T47D (cell line): ENCODE measurements at places on chromosomes 5 and 9.

DNA sequence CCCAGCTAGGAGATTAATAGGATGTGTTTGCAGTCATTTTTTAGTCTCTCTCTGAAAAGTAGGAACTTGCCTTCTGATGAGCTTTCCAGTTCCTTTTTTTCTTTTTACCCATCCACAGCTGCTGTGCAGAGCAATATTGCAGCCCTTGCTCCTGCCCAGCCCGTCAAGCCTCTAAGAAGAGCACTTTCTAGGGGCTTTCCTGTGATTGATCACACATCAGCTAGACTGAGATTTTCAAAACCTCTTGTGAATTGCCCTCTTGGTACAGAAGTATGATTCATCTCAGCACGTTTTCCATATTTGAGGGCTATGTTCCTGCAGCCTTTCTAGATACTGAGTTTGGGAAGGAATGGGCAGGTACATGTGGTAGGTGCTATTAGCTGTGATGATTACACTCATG is 93.9 kb downstream of the GALNT10 start:
- no peak for DNase-seq

- no peak for DNase-seq
Observed at GRCh38 chr9:84212246-84212645, 128.3 kb downstream of the SLC28A3 start.

- DNase-seq = no peak
Observed at GRCh38 chr5:98769210-98769958, 4.1 kb upstream of the RGMB start.

DNA sequence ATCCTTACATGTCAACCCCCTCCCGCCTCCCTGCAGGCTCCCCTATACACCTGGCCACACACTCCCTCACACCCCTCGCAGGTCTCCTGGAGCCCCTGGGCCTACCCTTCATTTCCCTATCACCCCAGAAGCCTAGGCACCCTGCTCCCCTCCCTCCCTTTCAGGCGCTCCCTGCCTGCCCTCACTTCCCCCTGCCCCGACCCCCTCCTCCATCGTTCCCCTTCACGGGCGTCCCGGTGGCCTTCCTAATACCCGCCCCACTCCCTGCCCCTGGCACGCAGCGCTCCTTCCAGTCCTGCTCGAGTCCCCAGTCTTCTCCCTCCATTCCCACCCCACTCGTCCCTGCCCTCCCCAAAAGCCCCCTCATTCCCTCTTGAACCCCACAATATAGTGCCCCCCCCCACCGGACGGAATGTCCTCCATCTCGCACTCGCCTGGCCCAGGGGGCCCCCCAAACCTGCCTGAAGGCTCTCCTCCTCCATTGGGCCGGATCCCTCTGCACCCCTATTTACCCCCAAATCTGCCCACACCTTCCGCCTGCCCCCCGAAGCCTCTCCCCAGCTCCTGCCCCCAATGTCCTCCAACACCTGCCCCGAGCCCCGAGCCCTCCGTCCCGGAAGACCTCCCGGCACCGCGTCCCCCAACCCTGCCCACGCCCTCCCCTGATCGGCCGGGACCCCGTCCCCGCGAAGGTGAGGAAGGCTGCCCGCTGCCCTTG is 746 bp downstream of the STRBP start:
- DNase-seq = no peak

- no peak for DNase-seq
Observed at GRCh38 chr5:108900668-108901067, 153.0 kb downstream of the FER start.

GRCh38 chr5:145129797-145130196 is 705.3 kb downstream of the PRELID2 start:
- DNase-seq = no peak

DNA sequence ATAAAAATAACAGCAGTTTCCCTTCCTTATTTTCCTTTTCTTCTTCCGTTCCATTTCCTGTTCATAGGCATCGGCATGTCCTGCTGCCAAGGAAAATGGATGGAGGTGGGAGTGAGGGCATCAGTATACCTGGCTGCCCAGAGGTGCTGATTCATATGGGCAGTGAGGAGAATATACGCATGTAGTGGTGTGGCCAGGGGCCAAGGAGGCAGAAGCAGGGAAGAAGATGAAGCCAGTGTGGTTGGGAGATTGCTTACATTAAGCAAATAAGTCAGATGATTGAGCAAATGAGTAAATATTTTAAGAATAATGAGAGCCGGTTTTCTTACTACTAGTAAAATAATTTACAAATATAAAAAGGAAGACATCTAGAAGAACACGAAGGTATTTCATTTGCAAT is 344.9 kb upstream of the PAPPA start:
- no peak for DNase-seq

DNA sequence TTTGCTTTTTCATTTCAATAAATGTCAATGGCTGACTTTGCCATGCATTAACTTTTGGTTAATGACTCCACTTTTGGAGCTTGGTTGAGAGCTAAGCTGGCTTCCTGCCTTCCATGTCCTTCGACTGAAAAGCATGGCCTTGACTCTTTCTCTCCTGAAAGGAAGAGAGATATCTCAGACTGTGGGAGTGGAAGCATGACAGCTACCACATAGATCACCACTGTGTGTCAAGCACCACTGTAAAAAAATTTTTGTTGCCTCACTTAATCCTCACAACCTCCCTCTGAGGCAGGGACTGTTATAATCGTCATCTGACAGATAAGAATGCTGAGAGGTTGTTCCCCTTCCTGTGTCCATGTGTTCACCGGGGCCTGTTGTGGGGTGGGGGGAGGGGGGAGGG is 184.8 kb downstream of the RORB start:
- DNase-seq = no peak

DNA sequence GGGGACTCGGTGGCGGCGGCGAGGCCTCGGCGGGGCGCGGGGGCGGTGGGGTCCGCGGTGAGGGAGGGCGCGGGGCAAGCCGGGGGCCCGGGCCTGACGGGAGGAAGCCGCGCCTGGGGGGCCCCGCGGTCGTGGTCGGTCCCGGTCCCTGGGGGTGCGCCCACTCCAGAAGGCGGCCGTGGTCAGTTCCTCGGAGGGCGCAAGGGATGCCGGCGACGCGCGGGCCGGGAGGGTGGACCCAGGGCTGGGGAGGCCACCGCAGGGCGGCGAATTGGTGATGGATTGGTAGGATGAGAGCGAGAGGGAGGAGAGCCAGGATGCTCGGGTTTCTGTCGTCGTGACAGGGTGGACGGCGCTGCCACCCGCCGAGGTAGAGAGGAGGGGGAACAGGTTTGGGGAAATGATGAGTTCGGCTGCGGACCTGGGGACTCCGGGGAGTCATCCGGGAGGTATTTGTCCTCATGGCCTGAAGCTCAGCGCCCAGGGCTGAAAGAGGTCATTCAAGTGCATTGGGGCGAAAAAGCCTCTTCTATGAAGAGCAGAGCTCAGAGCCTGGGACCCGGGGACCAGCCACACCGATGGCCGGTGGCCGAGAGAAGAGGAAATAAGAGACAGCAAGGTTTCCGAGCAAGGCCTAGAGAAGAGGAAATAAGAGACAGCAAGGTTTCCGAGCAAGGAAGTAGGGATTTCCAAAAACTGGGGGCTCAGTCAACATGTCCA is 557 bp downstream of the GNG10 start:
- DNase-seq = peak; percentile 53

DNA sequence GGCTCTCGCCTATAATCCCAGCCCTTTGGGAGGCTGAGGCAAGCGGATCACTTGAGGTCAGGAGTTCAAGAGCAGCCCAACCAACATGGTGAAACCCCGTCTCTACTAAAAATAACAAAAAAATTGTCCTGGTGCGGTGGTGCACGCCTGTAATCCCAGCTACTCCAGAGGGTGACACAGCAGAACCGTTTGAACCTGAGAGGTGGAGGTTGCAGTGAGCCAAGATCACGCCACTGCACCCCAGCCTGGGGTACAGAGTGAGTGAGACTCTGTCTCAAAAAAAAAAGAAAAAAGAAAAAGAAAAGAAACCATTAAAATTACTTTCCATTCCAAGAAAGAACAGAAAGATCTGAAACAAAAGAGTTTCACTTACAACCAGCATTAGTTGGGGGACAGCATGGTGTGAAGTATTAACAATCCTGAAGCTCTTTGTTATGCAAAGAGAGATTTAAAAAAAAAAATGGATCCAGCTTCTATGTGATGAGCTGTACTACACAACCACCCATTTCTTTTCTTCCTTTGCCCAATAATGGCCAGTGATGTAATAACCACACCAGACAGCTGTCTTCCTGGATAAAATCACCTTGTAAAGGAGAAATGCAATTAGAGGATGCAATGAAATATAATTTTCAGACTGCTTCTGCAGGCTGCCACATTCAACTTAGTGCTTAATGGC is 76.9 kb downstream of the MED27 start:
- DNase-seq = no peak

DNA sequence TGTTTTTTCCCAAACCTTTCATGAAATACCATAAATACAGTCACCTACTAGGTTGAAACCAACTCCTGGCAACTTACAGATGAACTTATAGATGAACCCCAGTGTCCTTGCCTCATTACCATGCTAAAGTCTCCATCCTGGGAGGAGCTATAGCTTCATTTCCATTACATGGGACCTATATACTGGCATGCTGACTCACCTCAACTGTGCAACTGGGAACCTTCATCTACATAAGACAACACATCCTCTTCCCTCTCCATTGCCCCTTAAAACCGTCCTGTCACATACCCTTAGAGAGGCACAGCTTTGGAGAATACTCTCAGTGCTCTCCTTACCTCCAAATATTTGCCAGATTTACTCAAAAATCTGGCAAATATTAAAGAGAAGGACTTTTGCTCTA is 638.3 kb downstream of the HTR1A start:
- no peak for DNase-seq

DNA sequence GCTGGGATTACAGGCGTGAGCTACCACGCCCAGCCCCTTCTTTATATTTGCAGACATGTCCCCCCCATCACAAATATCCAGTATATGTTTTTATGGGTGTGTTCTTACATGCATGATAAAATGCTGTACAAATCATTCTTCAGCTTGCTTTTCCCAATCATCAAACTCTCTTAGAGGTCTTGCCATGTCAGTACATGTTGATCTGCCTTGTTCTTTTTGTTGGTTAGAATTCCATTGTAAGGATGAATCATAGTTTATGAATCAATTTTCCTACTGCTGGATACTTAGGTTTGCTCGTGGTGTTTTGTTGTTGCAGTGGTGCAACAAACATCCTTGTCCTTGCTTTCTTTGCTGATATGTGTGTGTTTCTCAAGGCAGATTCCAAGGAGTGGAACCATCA is 79.9 kb upstream of the NEURL1B start:
- no peak for DNase-seq

- no peak for DNase-seq
Observed at GRCh38 chr5:107289030-107289714, 381.6 kb downstream of the EFNA5 start.

DNA sequence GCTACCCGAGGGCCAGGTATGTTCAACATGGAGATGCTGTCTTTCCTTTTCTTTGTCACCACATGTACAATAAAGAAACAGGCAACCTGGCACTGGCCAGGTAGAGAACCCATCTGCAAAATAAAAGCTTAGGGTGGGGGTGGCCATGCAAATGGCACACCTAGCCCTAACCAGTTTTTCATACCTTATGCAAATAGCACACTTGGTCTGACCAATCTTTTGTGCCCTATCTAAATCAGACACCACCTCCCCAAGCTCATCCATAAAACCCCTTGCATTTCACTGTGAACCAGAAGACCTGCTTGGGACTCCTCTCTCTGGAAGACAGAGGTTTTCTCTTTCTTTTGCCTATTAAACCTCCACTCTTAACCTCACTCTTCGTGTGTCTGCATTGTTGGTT is 33.9 kb downstream of the JAKMIP2 start:
- no peak for DNase-seq

DNA sequence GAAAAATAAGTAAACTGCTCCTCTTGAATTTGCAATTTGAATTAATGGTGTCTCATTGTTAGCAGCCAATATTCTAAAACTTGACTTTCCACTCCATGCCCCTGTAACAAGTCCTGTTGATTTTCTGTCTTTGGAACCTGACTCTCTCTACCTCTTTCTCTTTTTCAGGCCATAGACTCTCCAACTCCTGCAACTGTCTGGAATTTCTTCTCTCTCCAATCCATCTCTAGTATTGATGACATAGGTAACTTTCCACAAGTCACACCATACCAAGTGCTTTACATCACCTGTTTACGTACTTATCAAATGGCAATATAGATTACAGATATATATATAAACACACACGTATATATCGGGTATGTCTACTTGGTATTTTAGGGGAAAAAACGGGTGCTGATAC is 923 bp downstream of the C5orf34 start:
- peak; percentile 8 for DNase-seq

GRCh38 chr9:118609355-118610044 is 759.7 kb downstream of the BRINP1 start:
- DNase-seq = no peak

- no peak for DNase-seq
Observed at GRCh38 chr9:7778851-7779600, 20.6 kb downstream of the DMAC1 start.

GRCh38 chr9:32954642-32955041 is 46.8 kb downstream of the APTX start:
- DNase-seq = no peak

DNA sequence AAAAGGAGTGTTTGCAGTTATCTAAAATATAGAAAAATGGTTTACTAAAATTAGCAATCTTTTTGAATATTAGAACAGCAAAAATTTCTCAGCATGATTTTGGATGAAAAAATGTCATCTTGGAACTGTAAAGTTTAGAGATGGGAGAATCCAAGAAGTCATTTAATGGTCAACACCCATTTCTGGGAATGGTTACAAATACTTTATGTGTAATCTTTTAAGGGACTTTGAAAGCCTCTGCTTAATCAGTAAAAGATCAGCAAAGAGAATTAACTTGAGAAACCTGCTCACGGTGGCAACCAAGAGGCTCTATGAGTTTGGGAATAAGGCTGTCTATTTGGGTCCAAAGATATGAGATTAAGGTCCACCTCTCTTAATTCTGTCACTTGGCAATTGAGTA is 13.0 kb downstream of the C1QTNF3 start:
- no peak for DNase-seq

GRCh38 chr9:136233411-136233810 is 12.2 kb downstream of the QSOX2 start:
- DNase-seq = no peak

- no peak for DNase-seq
Observed at GRCh38 chr9:64773491-64773931, 511.5 kb downstream of the FOXD4L5 start.

- no peak for DNase-seq
Observed at GRCh38 chr9:105639936-105640335, 22.3 kb upstream of the TAL2 start.

GRCh38 chr9:14530841-14531240 is 162.4 kb downstream of the ZDHHC21 start:
- no peak for DNase-seq

GRCh38 chr5:80072103-80073073 is 37.2 kb downstream of the THBS4 start:
- no peak for DNase-seq

- DNase-seq = peak; percentile 4
Observed at GRCh38 chr9:85016384-85017006, 347.0 kb downstream of the NTRK2 start.

DNA sequence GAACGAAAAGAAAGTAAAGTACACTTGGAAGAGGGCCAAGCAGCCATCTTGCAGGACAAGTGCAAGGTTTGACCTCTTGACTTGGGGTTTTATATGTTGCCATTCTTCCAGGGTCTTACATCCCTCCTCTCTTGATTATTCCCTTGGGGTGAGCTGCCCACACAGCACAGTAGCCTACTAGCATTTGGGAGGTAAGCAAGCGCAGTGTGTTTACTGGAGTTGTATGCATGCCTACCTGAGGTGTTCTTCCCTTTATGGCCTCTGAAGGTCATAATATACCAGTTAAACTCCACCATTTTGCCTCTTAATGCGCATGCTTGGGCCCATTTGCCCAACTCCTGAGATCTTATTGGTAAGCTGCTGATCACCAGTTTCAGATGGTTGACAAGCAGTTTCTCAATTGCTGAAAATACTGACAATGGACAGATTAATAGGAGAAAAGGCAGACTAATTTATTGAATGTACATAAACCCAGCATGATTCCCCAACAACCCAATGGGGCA is 173.8 kb upstream of the SLC30A5 start:
- DNase-seq = no peak
